Cardiac muscle cell (in vitro differentiated cells and primary cell): ENCODE measurements at places on chromosomes 11 and 22. TPM values are rescaled to one million over a fixed set of nuclear protein-coding genes. Genes with fewer than 3 reads are reported as not detected.

The B3GAT1 gene
- 0.85 and 1.5 TPM in 2 replicates for total RNA-seq

DNA sequence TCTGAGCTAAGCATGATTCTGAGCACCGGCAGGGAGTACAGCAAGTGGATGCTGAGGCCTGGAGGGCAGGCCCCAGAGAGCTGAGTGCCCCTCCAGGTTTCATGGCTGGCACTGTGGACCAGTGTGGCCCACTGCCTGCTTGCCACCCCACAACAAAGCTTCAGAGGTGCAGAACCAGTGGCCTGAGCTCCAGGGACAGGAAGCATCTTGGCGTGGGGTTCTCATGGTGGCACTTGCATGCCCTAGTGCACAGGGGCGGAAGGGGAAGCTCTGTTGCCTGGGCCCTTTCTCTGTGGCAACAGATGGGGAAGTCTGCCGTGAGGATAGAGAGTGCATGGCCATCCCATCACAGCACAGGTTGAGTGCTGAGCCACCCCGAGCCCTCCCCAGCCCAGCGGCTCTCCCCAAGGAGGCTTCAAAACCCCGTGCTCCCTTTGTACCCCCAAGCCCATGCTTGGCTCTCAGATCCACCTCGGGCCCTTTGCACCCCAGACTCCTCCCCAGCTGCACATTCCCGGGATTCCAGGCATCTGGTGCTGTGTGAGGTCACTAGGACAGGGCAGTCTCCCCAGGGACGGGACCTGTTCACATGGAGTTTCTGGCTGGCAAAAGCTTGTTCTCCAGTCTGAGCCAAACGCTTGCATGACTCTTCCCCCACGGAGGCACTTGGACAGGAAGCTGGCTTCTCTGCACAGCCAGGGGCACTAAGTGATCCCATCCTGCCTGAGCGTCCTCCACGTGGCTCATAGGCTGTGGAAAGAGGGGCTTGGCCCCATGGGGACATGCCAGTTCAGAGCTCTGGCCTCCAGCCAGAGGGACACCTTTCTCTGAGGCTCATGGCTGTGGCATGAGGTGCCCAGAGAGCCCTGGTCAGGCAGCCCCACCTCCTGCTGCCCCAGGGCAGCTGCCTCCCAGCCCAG lies 4.2 kb downstream of the SLC25A1 start:
- DNase-seq = no peak
- H3K27me3 ChIP-seq = peaks cover 5% of the 10 kb centered on the region
- H3K27ac ChIP-seq = peak overlapping the region; percentile 56
- H3K36me3 ChIP-seq = no peaks in the 10 kb centered on the region
- no peak overlapping the region for H3K4me3 ChIP-seq

- no peak overlapping the region for H3K27ac ChIP-seq
- no peaks in the 10 kb centered on the region for H3K27me3 ChIP-seq
- no peaks in the 10 kb centered on the region for H3K4me1 ChIP-seq
- DNase-seq = no peak
- H3K4me3 ChIP-seq = no peak overlapping the region
Observed at GRCh38 chr11:64219354-64219684, 6.7 kb downstream of the TRPT1 start.

- peaks cover 48% of the 10 kb centered on the region for H3K27me3 ChIP-seq
- H3K36me3 ChIP-seq = no peaks in the 10 kb centered on the region
- peaks cover 18% of the 10 kb centered on the region for H3K4me1 ChIP-seq
- no peak overlapping the region for H3K4me3 ChIP-seq
- H3K27ac ChIP-seq = no peak overlapping the region
Observed at GRCh38 chr11:75428281-75428724, 4.7 kb downstream of the KLHL35 start.
